ENCODE measurements at places on chromosomes 5 and 9.

DNA sequence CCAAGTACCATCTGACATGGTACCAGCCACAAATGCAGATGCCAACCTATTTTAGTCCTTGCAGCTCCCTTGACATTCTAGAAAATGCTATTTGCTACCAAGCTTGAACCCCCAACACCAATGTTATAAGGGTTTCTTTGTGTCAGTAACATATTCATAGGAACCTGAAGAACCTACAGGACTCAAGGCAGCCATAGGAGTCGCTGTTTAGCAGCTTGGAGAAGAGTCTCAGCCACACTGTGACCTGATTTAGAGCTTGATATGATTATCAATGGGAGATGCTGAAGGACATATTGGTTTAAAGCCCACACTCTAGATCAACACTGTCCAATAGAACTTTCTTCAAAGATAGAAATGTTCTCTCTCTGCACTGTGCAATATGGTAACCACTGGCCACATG is 6.4 kb upstream of the ZFR start:
- DNase-seq, result no peak

DNA sequence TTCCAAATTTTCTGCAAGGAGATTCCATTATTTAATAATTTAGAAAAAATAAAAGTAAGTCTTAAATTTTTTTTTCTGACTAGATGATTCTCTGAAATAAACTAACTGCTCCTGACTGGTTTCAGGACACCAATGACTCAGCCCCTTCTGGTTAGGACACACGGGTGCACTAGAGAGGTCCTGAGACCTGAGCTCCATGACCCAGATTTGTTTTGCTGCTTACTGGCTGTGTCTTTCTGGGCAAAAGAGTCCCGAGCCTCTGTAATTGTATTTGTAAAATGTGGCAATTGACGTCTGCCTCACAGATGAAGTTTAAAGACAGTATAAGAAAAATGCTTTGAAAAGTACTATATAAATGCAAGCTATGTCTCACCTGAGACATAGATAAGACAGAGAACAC is 89.1 kb downstream of the SLC24A2 start:
- DNase-seq, result no peak

DNA sequence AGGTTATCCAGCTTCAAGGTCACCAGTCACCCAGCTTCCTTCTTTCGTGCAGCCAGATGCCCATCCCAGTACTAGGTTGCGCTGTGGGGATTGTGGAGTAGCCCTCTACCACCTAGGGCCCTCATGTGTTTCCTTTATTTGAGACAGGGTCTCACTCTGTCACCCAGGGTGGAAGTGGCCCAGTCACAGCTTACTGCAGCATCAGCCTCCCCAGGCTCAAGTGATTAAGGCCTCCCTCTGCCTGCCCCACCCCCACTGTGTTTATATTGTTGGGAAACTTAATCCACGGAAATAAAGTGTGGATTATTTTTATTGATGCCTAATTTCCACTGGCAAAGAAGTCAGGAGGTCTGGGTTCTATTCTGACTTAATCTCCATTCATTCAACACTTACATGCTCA is 4.3 kb downstream of the IL17B start:
- DNase-seq, result no peak

DNA sequence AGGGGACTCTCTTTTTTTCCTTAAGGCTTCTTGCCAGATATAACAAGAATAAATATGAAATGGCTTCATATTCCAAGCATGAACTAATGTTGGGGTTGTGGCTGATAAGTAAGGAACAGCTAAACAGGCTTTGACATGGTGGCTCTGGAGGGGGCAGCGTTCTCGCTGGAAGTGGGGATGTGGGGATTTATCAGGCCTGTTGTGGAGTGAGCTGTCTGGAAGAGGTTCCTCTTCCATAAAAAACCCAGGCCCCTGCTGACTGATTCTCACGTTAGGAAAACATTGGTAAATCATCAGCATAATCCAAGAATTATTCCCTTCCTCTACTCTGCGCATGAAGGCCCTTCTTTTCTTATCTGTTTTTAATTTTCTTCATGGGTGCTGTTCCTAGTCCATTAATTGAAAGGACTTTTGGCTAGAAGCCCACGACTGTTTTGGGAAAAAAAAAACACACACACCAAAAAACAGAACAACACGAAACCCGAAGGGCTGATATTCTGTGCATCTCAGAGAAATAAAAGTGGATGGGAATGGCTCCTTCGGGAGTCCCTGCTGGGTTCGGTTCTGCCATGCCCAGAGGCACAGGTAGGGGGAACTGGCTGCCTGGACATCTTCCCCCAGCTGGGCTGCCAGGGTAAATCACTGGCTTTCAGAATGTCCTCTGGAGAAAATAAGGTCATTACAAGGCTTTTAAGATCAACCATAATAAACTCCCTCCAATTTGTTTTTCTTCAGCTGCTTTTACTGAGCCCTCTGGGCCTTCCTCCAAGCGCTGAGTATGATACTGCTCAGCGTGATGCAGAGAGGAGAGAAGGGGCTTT is 297.0 kb downstream of the SLIT3 start:
- DNase-seq, result no peak

GRCh38 chr5:57900381-57900944 is 417.9 kb upstream of the ACTBL2 start:
- no peak for DNase-seq

GRCh38 chr9:7454624-7455023 is 345.0 kb downstream of the DMAC1 start:
- no peak for DNase-seq

GRCh38 chr5:110969502-110969901 is 102.0 kb upstream of the TSLP start:
- DNase-seq, result no peak

DNA sequence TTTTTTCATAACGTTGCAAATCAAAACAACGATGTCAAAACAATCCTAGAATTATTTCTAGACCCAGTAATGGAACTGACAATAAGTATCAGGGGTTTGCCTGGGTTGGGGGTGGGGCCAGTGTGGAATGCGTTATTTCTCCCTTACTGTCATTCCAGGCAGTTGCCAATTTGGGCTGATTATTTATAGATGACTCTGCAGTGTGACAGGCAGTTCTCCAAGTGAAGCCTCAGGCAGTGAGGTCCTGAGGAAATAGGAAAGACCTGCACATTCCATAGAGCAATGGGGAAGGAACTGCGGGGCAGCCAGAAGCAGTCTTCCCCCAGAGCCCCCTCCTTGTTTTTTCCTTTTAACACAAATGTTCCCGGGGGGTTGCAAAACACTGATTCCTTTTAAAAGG is 179.0 kb downstream of the YTHDC2 start:
- DNase-seq, result no peak

- no peak for DNase-seq
Measured at GRCh38 chr9:6567140-6567591, 78.4 kb downstream of the GLDC start.

DNA sequence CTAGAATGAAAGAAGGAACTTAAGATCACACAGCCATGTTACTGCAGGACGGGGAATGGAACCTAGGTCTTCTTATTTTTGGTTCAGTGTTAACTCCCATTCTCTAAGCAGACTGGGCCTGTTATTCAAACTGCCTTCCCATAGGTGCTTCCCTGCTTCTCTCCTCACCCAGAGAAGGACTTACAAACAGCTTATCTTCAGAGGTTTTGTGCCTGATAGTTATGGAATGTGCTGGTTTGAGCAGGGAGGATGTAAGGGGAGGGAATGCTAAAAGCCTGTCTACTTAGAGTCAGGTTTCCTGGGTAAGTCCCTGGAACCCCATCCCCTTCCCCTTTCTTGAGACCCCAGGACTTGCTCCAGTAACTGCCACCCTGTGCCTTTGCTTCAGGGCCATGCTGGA is 4.2 kb upstream of the PSMD5 start:
- DNase-seq, result no peak

- DNase-seq, result no peak
Measured at GRCh38 chr5:77645158-77645994, 6.9 kb upstream of the OTP start.

GRCh38 chr5:126359884-126360283 is 63.3 kb upstream of the GRAMD2B start:
- DNase-seq, result no peak

DNA sequence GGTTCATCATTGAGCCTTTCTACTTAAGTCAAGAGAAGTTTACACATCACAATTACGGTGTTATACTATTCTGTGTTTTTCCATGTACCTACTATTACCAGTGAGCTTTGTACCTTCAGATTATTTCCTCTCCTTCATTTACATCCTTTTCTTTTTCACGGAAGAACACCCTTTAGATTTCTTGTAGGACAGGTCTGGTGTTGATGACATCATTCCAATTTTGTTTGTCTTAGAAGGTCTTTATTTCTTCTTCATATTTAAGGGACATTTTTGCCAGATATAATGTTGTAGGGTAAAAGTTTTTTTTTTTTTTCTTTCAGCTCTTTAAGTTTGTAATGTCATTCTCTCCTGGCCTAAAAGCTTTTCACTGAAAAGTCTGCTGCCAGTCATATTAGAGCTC is 637.1 kb upstream of the RIOK2 start:
- no peak for DNase-seq

- no peak for DNase-seq
Measured at GRCh38 chr9:6969805-6970204, 212.0 kb downstream of the KDM4C start.

GRCh38 chr5:179497636-179498340 is 52.6 kb upstream of the RUFY1 start:
- no peak for DNase-seq

- no peak for DNase-seq
Measured at GRCh38 chr9:108048406-108049025, 558.9 kb upstream of the KLF4 start.

- no peak for DNase-seq
Measured at GRCh38 chr9:36221667-36222066, 30.9 kb downstream of the CLTA start.

- no peak for DNase-seq
Measured at GRCh38 chr9:10254338-10254737, 358.5 kb downstream of the PTPRD start.

Data from hindlimb muscle (tissue), 1 donor.